8988T (cell line): ENCODE measurements at places on chromosomes 13 and 19.

- no peak for DNase-seq
Measured at GRCh38 chr19:17626456-17627015, 61.6 kb downstream of the UNC13A start.

- DNase-seq, result no peak
Measured at GRCh38 chr13:77893066-77893465, 25.6 kb downstream of the EDNRB start.

DNA sequence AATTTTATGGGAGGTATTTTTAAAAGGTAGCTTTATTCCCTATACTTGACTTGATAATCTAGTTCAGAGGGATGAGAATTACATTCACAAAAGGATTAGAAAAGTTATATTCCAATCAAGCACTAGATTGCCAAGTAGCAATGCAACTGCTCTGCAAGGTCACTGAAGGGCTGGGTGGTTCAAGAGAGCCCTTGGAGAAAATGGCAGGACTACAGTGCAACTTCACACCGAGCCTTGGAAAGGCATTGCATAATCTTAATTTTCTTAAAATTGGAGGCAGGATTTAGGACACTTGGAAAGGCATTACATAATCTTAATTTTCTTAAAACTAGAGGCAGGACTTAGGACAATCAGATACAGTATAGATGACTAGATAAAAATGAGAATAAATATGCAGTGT lies 315.9 kb downstream of the DCT start:
- no peak for DNase-seq

DNA sequence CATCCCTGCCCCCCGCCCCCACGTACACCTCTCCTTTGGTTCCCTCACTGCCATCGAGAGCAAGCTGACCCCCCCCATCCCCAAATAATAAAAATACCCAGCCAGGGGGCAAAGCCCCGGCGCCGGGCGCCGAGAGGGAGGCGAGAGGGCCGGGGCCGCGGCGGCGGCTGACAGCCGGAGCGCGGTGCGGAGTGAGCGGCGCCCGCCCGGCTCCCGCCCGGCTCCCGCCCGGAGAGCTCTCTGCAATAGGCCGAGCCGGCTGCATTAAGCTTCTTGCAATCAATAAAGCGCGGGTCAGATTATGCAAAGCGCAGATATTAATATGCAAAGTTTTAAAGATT lies 40.9 kb downstream of the DEDD2 start:
- DNase-seq, result no peak

DNA sequence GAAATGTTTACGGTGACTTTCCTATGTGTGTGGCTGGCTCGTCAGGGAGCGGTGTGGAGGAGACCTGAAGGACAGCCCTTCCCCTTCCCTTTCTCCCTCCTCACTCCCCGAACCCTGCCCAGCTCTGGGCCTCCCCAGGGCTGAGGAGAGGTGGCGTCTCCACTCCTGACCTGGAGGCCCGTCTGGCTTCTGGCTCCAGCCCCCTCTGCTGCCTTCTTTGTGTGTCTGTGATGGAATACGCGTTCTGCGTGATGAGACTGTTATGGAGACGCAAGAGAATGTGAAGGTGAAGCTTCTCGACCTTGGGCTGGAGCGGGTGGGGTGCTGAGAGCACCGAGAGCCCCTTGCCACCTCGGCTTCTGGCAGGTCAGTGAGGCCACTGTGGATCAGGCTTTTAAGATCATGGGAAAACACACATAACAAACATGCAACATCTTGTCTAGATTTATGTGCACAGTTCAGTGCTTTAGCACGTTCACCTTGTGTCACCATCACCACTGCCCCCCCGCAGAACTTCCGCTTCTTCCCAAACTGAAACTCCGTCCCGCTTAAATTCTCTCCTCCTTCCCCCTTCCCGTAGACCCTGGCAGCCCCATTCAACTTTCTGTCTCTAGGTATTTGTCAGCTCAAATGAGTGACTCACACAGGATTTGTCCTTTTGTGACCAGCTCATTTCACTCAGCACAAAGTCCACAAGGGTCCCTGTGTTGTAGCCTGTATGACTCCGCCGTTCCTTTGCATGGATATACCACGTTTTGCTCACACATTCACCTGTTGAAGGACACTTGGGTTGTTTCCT lies 24.7 kb downstream of the ATP11A start:
- no peak for DNase-seq

- DNase-seq, result no peak
Measured at GRCh38 chr19:40580619-40581018, 3.9 kb downstream of the SHKBP1 start.

DNA sequence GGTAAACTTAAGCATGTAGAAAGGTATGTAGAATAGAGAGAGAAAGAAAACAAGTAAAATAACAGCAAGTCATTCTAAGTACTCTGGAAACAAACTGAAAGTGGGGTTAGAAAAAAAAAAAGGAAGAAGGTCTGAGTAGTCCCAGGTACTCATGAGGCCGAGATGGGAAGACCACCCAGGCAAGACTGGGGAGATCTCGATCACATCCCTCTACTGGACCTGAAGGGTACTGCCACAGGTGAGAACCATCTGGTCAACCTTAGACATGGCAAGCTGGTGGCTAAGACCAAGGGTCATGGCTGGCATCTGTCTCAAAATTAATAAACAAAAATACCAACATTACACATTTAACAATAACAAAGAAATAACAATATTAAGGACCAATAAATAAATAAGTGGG lies 36.3 kb upstream of the ZNF724 start:
- no peak for DNase-seq

GRCh38 chr13:76836311-76836710 lies 49.9 kb downstream of the KCTD12 start:
- no peak for DNase-seq

DNA sequence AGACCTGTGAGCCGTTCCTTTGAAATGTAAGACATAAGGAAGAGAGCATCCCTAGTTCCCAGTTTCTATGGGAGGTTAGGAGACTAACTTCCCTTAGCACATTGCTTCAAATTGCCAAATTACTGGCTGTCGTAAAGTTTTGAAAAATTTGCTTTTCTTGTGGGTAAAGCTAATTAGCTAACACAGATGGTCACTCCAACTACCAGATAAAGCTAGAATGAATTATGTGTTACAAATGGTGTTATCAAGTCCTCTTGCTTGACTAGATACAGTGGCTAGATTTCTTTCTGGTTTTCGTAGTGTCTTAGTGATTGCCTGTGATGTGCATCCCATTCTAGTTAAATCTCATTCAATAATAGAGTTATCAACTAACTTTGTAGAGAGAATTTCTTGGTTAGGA lies 416.6 kb upstream of the ATXN8OS start:
- DNase-seq, result no peak

DNA sequence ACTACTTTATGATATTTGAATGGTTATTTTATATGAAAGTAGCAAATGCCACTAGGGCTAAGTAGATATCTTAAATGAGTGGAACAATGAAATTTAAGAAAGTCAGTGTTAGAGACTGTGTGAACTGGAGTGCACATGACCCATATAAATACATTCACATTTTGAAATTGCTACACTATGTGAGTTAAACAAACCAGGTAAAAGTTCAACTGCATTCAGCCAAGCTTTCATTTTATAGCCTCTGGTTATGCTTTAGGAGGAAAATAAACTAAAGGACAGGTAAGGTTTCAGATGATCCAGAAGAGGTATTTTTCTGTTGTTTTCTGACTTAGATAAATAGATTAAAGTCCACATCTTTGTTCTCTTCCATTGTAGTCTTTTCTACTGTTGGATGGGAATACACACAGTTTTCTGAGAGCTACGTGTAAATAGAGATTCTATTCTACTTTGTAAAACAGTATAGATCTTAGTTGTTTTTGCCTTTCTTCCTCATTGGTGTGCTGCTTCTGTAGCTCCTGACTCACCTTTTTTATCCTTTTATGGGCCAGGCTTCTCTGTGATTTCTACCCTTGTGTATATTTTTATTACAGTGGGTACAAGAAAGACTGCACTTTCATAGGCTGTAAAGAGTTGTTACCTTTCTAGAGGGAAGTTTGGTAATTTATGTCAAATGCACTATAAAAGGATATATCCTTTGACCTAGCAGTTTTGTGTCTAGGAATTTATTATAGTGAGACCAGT lies 54.6 kb upstream of the KCTD4 start:
- no peak for DNase-seq

- DNase-seq, result no peak
Measured at GRCh38 chr13:79782541-79783205, 301.7 kb downstream of the NDFIP2 start.

DNA sequence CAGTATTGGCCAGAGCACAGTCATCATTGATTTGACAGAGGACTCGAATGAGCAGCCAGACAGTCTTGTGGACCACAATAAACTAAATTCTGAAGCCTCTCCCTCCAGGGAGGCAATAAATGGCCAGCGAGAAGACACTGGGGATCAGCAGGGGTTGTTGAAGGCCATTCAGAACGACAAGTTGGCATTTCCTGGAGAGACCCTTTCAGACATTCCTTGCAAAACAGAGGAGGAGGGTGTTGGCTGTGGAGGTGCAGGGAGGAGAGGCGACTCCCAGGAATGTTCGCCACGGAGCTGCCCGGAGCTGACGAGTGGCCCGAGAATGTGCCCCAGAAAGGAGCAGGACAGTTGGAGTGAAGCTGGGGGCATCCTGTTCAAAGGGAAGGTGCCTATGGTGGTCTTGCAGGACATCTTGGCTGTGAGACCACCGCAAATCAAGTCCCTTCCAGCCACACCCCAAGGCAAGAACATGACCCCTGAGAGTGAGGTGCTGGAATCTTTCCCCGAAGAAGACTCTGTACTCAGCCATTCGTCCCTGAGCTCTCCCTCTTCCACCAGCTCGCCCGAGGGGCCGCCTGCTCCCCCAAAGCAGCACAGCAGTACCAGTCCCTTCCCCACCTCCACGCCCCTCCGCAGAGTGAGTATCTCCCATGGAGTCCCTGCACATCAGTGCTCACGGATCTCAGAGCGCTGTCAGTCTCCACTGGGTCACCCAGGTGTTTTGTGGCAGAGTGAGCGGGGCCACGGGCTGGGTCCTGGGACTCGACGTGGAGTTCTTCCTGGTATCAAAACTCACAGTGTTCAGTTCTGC lies 6.9 kb downstream of the CHAF1A start:
- no peak for DNase-seq

DNA sequence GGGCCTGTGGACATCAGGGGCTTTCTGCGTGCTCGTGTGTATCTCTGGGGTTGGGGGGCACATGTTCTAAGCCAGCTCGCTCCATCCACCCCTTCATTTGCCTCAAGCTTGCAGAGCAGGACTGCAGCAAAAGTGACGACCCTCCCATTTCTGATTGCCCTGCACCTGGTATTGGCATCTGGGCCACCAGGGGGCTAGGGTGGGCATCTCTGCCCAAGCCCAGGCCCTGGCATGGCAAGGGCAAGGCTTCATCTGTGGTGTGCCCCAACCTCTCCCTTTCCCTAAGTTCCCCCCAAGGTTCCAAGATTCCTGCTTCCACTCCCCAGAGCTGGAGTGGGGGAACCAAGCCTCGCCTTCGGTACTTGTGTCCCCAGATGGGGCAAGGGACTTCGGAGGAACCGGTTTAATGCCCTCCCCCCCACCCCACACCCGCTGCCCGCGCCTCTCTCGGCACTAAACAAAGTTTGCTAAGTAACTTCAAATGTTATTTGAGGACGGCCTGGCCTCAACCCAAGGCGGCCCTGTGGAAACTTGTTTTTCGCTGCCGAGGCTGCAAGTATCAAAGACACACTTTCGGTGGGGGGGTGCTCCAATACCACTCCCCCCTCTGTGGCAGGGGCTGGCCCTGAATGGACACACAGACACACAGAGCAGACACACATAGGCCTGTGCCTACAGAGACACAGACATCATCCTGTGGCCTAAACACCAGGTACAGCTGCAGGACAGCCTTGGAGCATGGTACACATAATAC lies 12.2 kb downstream of the NFIX start:
- no peak for DNase-seq

- DNase-seq, result no peak
Measured at GRCh38 chr13:112907286-112907685, 61.7 kb upstream of the MCF2L start.

DNA sequence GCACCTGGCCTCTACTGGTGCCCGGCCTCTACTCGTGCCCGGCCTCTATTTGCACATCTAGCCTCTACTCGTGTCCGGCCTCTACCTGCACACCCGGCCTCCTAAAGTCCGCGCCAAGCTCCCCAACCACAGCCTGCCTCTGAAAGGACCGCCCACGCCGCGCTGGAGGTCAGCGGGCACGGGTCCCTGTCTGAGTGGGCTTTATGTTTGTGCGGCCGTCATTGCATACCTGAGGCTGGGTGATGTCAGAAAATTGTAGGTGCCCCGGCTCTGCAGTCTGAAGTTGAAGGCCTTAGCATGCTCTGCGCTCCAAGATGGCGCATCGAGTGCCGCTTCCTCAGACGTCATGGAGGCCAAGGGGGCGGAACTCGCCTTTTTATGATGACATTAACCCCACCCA lies 1.1 kb downstream of the ZNF135 start:
- DNase-seq, result no peak

DNA sequence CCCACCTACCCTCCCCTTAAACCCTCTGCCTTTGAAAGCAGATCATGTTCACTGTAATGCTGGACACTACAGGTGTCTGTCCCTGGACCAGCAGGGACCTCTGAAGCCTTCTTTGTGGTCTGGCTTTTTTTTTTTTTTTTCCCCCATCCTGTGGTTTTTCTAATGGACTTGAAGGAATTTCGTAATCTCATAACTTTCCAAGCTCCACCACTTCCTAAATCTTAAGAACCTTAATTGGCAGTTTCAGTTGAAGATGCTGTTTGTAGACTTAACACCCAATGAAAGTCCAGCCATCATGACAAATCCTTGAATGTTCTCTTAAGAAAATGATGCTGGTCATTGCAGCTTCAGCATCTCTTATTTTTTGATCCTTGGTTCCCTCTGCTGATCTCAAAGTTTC lies 45.0 kb upstream of the LRCH1 start:
- no peak for DNase-seq

DNA sequence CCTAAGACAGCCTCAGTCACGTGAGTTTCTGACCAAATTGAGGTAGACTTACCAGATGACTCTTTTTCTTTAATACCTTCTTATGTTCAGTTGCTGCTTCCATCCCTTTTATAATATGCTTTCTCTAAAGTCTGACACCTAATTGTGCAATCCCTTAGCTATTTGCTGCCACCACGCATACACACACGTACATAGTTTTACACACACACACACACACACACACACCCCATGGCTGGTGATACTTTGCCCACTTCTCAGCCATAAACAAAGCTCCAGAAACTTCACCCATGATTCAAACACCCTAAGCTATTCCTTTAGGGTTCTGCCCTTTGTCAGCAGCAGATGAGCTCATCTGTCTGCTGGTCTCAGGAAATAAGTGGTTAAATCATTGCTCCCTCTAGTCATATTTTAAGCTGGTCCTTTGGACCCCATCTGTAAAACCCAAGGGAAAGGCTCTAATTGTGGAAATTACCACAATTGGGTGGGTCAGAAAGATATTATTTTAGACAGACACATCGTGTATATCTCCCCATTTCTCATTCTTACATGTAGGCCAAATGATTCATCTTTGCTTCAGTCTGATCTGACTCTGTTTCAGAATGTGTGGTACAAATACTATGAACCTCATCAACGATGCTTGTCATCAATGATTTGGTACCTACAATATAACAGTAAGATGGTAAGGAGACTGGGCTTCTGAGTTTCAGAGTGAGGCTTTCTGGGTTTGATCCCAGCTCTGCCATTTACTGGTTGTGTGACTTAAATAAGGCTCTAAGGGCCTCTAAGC lies 69.2 kb downstream of the NALCN start:
- DNase-seq, result no peak
